ENCODE measurements at places on chromosomes 3 and 15.

DNA sequence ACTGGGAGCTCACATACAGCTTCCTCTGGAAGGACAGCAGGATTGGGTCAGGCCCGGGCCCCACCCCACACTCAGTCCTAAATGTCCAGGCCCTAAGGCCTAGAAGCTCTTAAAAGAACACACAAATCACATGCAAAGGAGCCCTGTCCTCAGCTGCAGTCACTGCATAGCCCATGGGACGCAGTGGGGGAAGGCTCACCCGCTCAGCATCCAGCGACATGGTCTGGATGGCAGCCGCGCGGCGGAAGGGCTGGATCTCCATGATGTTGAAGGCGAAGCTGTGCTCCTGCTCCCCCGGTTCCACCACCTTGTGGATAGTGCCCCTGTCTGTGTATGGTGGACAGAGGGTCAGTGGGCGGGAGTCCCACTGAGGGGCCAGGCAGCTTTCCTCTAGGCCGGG is 22.1 kb downstream of the SEMA7A start:
- no peak for DNase-seq

GRCh38 chr15:70234256-70234905 is 136.7 kb upstream of the TLE3 start:
- peak; percentile 78 for DNase-seq

GRCh38 chr3:105960381-105960780 is 91.6 kb upstream of the CBLB start:
- no peak for DNase-seq

GRCh38 chr3:157376603-157377300 is 59.9 kb upstream of the PTX3 start:
- DNase-seq, result no peak

GRCh38 chr3:123660900-123661299 is 76.0 kb upstream of the HACD2 start:
- no peak for DNase-seq

GRCh38 chr15:83656943-83657528 is 3.1 kb downstream of the ADAMTSL3 start:
- no peak for DNase-seq

DNA sequence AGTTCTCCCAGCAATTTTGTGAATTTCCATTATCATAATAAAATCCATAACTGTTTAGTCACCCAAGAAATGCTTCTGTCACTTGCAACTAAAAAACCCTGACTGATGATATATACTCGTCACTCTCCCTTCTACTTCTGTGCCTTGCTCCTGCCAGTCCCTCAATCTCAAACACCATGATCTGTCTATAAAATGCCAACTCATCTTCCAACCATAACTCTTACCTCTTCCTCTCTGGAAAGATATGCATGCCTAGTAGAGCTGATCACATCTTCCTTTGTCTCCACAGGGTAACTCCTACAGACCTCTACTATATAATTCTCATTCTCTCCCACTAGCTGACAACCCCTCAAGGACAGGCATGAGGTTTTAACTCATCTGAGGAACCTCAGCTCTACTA is 5.2 kb upstream of the VEPH1 start:
- no peak for DNase-seq

DNA sequence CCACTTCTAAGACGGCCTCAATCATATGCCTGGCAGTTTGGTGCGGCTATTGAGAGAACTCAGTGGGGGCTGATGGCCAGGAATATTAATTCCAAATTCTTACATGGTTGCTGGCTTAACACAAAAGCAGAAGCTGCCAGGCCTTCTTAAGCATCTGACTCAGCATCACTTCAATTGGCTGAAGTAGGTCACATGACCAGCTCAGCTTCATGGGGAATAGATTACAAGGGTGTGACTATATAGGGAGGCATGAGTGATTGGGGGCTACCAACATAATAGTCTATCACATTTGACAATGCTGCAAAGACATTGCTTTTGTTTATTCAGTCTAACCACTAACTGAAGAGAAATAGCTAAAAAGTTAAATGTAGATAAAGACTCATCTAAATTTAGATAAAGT is 101.6 kb upstream of the ANKRD28 start:
- DNase-seq, result peak; percentile 7

- DNase-seq, result no peak
These were observed 101.7 kb downstream of the DAPK2 start for GRCh38 chr15:63944681-63944955.

GRCh38 chr3:192187485-192188051 is 539.8 kb downstream of the FGF12 start:
- no peak for DNase-seq

- no peak for DNase-seq
These were observed 55.0 kb downstream of the LSAMP start for GRCh38 chr3:116390318-116390717.

DNA sequence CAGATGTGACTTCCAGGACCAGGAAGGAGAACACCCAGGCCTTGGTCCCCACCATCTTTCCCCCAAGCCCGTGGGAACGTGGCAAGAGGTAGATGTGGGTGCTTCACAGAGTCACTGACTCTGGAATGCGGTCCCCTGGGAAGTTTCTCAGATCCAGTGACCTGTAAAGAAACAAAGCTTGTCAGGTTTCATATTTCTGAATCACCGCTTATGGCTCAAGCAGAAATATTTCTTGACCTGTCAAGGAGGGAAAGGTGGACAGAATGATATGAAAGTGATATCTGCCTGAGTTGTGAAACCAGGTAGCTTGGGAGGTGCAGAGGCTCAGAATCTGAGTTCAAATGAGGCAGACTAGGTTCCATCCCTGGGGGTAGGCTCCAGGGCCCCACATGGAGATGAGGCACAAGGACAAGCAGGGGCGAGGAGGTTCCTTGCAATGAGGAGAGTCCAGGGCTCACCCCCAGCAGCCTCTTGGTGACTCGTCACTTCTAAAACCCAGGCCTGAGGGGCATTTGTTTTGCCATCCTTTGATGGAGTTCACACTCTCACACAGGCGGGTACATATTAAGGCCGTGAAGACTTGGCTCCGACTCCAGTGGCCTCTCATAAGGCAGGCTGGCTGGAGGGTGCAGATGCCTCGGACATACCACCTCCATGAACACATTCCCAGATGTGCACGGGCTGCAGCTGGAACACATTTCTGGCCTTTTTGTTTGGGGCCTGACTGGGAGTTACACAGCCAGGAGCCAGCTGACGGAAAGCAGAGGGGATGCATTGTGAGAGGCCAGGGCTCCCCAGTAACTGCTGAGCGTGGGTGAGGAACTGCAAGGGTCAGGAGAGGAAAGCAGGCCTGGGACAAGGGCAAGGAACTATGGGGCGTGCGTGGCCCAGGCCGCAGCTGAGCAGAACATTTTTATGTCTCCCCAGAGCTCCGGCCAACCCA is 1.3 kb downstream of the CILP start:
- DNase-seq, result no peak

DNA sequence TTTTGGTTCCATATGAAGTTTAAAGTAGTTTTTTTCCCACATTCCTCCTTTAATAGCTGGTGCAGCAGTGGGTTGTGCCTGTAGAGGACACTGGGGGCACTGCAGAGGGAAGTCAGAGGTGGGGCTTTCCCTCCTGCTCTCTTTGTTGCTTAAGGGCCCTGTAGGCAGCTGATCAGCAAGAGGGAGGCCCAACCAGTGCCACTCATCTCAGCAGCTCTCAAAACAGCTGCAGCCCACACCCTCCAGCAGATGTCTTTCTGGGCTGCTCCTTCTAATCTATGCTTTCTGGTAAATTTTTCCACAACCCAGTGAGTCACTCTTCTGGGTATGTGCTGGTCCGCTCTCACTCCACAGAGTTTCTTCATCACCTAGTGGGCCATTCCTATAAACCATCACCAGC is 263.8 kb downstream of the FEZF2 start:
- no peak for DNase-seq

GRCh38 chr3:139267300-139268246 is 76.2 kb upstream of the MRPS22 start:
- no peak for DNase-seq

DNA sequence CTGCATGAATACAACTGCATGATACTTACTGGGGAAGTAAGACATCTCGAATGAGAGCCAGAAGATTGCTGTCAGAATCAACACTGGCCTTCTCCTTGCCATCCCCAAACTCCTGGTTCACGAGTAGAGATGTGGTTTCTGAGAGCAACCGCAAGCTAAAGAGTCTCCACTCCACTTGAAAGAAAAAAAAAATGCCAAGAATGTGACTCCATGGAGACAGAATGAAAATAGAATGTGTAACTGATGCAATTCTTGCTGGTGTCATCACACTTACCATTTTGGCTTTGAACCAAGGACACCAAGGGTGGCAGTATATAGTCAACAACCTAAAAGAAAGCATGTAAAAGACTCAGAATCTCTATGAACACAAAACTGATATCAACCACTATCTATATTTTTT is 280.4 kb downstream of the ULK4 start:
- DNase-seq, result no peak

- peak; percentile 67 for DNase-seq
These were observed 149.9 kb downstream of the IGSF11 start for GRCh38 chr3:118884748-118885206.

- peak; percentile 93 for DNase-seq
These were observed 676 bp downstream of the QRICH1 start for GRCh38 chr3:49092938-49093852.

- DNase-seq, result no peak
These were observed 11.9 kb downstream of the CXCR6 start for GRCh38 chr3:45955017-45955647.

DNA sequence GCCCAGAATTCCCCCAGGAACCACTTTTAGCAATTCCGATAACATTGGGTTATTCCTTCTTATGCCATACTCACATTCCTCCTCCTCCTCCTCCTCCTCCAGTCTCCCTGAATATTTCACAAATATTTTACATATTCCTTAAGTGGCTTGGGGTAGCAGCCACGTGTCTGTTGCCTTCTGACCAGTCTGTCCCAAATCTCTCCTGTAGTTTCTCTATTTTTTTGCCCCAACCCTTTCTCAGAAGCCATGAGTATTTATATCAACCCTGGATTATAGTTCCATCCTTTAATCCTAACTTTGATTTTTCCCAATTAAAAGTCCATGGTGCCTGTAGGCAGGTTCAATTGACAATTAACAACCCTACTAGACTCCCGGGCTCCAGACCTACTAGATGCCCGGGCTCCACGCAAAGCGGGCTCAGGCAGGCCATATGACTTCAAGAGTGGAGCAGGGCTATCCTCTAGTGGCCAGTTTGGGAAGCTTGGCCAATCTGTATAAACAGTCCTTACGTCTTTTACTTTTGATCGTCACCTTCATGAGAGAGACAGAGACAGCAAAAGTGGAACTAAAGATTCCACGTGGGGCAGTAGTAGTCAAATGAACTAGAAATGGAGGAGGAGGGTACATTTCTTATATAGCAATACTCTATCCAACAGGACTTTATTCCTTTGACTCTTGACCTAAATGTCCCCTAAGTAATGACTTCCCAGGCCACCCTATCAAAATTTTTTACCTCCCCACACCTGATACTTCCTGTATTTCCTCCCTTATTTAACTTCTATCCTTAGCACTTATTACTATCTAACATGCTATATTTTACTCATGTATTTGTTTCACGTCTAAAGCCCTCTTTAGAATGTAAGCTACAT is 69.7 kb downstream of the USF3 start:
- peak; percentile 86 for DNase-seq

- no peak for DNase-seq
These were observed 167.6 kb upstream of the COL8A1 start for GRCh38 chr3:99470841-99471240.

GRCh38 chr3:111604119-111604518 is 9.0 kb upstream of the ZBED2 start:
- no peak for DNase-seq

GRCh38 chr3:152199102-152199840 is 69.5 kb upstream of the MBNL1 start:
- DNase-seq, result peak; percentile 69

GRCh38 chr3:23607184-23607847 is 198.4 kb upstream of the UBE2E1 start:
- no peak for DNase-seq

- no peak for DNase-seq
These were observed 69.3 kb upstream of the CBLB start for GRCh38 chr3:105938101-105938500.

- DNase-seq, result no peak
These were observed 43.2 kb upstream of the EPHB1 start for GRCh38 chr3:134751831-134752230.

GRCh38 chr3:188137051-188137450 is 16.9 kb upstream of the LPP start:
- DNase-seq, result peak; percentile 54

- DNase-seq, result peak; percentile 2
These were observed 392.9 kb upstream of the ROBO2 start for GRCh38 chr3:76646921-76647562.

GRCh38 chr3:7779331-7779730 is 722.3 kb upstream of the LMCD1 start:
- peak; percentile 14 for DNase-seq

DNA sequence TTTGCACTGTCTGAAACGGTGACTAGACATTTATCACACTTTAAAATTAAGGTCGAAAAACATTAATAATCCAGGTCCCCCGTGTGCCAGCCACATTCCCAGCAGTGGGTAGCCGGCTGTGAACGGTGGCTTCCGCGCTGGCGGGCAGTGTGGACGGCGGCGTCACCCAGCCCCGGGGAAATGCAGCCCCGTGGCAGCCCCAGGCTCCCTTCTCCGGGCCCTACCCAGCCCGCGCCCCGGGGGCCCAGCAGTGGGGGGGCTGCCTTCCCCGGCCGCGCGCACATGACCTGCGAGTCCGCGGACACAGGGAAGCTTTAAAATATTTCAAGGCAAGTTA is 25.3 kb downstream of the GABRA5 start:
- no peak for DNase-seq

- DNase-seq, result peak; percentile 77
These were observed 1.1 kb downstream of the EAF1 start for GRCh38 chr3:15428539-15428938.

DNA sequence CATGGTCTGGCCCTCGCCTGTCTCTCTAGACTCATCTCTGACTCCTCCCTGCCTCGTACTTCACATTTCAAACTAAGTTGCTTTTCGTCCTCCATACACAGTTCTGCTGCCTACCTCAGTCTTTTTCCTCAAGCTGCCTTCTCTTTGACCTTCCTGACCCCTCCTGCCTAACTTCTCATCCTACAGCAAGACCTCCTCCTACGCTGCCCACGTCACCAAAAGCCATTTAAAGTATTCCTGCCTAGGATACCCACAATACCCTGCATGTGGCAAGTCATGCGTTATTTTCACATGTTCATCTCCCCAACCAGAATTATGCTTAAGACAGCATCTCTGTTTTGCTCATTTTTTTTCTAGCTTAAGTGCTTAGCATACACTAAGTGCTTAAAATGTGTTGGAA is 56.7 kb downstream of the LHFPL4 start:
- DNase-seq, result no peak

- DNase-seq, result no peak
These were observed 221.9 kb upstream of the PROK2 start for GRCh38 chr3:72006631-72007556.

DNA sequence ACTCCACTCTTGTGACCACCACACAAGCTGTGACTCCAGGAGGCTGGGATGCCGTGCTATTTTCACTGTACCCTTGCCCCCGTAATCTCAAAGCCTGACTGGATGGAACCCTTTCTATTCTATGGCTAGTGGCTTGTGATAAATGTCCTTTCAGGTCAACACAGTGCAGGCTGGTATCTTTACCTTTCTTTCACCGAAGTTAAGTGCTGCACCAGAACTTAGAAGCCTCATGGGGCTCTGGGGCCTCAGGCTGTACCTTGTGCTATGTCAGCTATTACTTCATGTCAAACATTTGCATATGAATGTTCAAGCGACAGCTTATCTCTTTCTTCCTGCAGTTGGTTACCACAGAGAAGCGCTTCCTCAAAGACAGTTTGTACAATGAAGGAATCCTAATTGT is 66.8 kb downstream of the RPL39L start:
- DNase-seq, result no peak

- DNase-seq, result no peak
These were observed 279.3 kb downstream of the FOXP1 start for GRCh38 chr3:71304247-71304646.

All from suppressor macrophage (primary cell).